ENCODE measurements at places on chromosomes 12 and 14.

GRCh38 chr12:120225852-120226640 lies 25.1 kb upstream of the RPLP0 start:
- DNase-seq: no peak

GRCh38 chr12:92304371-92305055 lies 158.9 kb upstream of the BTG1 start:
- DNase-seq: no peak

- DNase-seq: no peak
Observed at GRCh38 chr12:128077211-128077916, 189.6 kb upstream of the TMEM132C start.

- DNase-seq: no peak
Observed at GRCh38 chr12:121470751-121471150, 70.8 kb downstream of the RNF34 start.

GRCh38 chr12:14317362-14318146 lies 47.9 kb upstream of the ATF7IP start:
- no peak for DNase-seq

DNA sequence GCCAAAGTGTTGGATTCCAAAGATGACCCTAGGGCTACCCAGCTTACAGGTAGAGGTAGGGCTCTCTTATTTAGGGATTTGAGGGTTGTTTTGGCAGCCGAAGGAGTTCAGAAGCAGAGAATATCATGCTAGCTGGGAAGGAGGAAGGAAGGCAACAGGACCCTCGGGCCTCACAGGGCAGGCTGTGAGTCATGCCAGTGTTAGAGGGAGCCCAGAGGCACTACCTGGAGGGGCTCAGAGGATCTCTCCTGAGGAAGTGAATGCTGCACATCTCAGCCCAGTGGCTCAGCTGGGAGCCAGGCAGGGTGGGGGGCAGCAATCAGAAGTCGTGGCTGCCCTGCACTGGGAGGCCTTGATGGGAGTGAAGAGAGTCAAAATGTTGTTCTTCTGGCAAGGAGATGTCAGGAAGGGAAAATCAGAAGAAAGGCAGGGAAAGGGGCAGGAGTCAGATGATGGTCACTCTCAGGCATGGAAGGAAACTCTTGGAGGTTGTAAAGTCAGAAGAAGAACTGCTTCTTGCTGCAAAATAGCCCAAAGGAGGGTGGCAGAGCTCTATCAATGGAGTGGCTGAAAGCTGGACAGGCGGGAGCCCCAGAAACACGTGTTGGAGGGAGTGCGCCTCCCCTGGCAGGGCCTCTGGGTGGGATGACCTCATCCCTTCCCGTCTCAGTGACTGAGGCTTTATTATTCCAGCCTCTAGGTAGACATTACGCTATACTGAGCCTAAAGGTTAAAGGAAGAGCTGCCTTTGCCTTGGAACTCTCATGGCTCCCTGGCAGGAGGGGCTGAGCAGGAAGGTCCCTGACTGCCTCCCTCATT lies 141.3 kb downstream of the SMOC1 start:
- DNase-seq: no peak

- DNase-seq: no peak
Observed at GRCh38 chr12:51871918-51872688, 15.8 kb upstream of the ANKRD33 start.

DNA sequence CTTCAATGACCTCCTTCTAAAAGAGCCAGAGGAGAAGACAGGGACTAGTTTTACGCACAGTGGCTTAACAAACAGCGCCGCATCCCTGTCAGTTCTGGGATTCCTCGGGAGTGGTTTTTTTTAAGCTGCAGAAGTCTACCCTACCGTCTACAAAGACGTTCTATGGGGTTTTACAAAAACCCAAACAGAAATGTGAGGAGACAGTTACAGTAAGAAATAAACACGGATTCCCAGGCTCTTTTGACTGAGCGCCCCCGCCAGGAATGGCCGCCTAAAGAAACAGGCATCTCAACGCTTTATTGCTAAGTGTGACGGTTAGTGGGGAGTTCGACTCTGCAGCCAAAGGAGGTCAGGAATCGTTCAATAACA lies 484 bp downstream of the ALKBH1 start:
- DNase-seq: peak; percentile 54

GRCh38 chr12:89540586-89540985 lies 14.7 kb upstream of the POC1B start:
- no peak for DNase-seq

GRCh38 chr14:60655898-60656685 lies 6.8 kb upstream of the SIX1 start:
- DNase-seq: no peak

DNA sequence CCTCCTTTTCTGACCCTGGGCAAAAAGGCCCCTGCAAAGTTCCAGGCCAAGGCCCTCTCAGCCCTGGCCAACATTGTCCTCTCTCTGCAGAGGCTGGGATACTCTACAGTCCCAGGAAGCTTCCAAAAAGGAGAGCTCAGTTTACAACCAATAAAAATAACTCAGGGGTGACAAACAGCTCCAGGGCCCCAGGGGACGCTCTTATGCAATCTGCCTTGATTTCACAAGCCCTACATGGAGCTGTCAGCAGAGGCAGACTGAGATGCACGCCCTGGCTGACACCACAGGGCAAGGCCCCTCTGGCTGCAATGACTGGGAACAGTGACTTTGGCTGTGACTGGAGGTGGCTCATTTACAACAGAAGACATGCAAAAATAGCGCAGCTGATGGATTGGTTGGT lies 129.0 kb upstream of the MED13L start:
- no peak for DNase-seq

All from SW 1271 (cell line).